ENCODE measurements at places on chromosomes 11 and 22. TPM values are rescaled to one million over a fixed set of nuclear protein-coding genes. Genes with fewer than 3 reads are reported as not detected.

- DNase-seq, result no peak
Measured at GRCh38 chr11:70091638-70092037, 13.5 kb downstream of the ANO1 start.

The MB gene
- total RNA-seq, result 0.10 TPM

GRCh38 chr11:9473408-9473807 is 12.6 kb downstream of the ZNF143 start:
- no peak for DNase-seq

- DNase-seq, result peak; percentile 44
Measured at GRCh38 chr11:88484873-88485621, 147.5 kb upstream of the CTSC start.

DNA sequence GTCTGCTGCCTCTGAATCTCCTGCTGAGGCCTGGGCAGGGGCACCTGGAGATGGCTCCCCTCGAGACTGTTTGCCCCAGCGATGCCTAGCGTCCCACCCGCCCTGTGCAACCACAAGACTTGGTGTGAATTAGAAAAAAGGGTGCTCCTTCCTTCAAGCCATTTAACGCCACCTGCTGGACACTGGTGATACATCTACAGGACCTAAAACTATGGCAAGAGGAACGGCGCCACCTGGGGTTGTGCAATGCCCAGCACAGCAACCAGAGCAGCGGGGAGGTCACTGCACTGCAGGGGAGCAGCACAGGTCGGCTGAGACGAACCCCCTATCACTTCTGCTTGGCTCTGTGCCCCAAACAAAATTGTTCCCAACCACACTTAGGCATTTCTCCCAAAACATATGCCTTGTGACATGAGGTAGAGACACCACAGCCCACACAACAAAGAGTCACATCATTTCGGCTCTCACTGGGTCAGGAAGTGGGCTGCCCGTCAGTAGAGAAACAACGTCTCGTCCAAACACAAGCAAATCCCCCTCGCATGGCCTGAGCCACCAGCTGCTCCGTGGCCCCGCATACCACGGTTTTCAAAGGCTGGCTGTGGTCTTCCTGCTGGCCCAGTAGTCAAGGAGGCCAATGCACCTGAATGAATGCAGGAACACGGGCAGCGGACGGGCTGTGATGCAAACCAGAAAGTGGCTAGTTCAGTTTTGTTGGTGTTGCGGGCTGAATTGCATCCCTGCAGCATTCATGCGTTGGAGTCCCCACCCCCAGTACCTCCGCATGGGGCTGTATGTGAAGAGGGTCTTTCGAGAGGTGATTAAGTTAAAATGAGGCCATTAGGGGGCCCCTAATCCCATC is 171.9 kb downstream of the SHANK2 start:
- DNase-seq, result peak; percentile 64

DNA sequence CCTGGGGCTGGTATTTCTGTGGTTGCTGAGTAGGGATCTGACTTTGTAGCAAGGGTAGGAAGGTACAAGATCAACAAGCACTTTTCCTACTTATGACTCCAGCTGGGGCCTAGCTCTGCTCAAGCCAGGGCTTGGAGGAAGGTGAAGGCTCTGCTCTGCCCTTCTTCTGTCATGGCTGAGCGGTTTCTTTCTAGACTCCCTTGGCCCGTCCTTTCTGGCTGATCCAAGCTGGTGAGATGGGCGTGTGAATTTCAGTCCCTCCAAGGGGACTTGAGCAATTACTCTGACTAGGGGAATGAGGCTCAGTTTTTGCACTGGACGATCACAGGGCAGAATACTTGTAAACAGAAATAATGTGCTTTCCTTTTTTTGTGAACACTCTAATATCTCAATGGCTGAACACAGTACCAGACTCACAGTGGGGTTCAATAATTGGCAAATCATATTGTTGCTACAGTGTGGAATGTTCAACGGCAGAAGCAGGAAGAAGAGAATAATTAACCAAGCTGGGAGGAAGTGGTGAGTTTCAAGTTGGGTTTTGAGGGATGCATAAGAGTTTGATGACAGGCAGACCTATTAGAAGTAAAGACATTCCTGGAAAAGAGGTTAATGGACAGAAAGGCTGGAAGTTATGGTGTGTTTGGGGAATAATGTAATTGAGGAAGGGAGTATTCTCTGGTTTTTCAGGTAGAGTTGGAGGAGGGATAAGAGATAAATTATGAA is 507.6 kb downstream of the MIAT start:
- no peak for DNase-seq

The POLDIP3 gene
- 15.1 TPM for total RNA-seq

The PHF21B gene
- total RNA-seq, result not detected

GRCh38 chr22:24370401-24370800 is 57.0 kb upstream of the ADORA2A start:
- no peak for DNase-seq

The PDE2A gene
- 0.92 TPM for total RNA-seq

DNA sequence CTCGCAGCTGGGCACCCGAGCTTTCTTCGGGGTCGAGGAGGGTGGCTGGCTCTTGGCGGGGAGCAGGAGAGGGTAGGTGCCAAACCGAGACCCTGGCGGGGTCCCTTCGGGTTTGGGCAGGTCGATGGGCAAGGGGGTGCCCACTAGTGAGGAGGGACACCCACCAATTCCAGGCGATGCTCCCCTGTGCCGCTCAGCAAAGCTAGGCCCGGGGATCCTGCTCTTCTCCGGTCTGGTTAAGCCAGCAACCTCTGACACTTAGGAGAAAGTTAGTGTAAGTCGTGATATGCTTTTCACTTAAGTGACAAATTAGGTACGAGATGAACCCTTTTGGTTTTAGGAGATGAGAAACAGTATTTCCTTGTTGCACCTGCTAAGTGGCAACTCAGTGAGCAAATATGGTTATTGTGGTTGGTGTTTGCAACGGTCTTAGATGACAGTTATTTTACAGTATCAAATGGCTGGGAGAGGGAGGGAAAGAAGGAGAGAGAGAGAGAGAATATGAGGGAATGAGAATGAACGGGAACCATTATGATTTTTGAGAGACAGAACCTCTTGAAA is 565 bp downstream of the NUCB2 start:
- no peak for DNase-seq

The OSBP gene
- total RNA-seq, result 21.7 TPM

The CYTH4 gene
- total RNA-seq, result not detected

Data from NCI-H460 (cell line).